Activated CD4-positive, CD25-positive, alpha-beta regulatory T cell treated with anti-CD3 and anti-CD28 coated beads, Interleukin-2, amount 50 U/mL, for 24 hours (primary cell): ENCODE measurements at places on chromosomes 7 and 10.
A peak's percentile ranks its signal among the peaks of the same experiment; 100 is the strongest.

DNA sequence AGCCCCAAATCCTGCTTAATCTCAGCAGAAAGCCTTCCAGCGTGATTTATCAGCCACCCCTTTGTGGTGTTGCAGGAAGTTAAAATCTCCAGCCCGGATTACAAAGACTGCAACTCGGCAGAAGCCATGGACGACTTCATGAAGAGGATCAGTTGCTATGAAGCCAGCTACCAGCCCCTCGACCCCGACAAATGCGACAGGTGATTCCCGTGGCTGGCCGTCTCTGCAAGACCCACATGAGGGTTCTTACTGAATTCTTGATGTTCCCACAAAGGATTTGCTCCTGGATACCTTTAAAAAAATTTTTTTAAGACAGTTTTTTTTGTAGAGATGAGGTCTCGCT lies 16.7 kb downstream of the PFKFB3 start:
- ATAC-seq: no peak

DNA sequence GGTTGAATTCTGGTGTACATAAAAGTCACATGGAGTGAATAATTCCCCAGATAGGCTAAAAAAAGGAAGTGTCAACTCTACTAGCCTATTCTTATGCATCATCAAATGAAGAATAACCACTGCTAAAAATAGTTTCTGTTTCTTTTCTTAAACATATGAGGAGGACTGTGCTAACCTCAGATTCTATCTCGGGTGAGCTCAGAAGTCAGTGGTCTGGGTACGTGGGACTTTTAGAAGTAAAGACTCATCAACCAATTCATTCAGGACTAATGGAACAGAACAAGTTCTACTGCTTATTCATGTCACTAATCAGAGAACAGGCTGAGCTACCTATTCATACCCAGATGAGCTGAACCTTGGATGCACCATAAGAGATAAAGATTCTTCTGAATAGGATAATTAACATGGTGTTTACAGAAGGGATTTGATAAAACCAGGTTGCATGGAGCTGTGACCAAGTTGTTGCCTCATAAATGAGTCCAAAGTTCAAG lies 9.5 kb upstream of the ASAH2 start:
- ATAC-seq: peak; percentile 98

DNA sequence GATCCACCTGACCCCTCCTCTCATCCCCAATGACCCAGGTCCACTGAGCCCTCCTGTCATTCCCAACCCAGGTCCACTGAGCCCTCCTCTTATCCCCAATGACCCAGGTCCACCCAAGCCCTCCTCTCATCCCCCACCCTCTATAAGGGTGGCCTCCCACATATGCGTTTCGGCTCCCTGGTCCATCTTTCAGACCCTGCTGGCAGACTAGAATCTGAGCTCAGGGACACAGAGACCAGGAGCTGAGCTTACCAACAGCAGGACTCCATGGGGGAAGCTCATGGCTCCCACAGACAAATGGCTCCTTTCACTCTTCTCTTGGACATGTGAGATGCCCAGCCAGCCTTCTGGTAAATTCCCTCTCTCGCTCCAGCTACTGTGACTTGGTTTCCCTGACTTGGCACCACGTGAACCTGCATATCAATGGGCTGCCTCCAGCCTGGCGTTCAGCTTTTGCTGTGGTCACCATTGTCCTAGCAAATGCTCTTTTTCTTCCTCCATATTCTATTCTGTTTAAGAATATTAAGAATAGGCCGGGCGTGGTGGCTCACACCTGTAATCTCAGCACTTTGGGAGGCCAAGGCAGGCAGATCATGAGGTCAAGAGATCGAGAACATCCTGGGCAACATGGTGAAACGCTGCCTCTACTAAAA lies 24.8 kb upstream of the INPP5A start:
- ATAC-seq: no peak

- ATAC-seq: peak; percentile 81
These were observed 28.2 kb downstream of the PFKP start for GRCh38 chr10:3095373-3096139.

GRCh38 chr10:112000466-112000865 lies 183.1 kb downstream of the GPAM start:
- no peak for ATAC-seq

GRCh38 chr7:156969972-156970420 lies 20.5 kb downstream of the NOM1 start:
- ATAC-seq: no peak

- no peak for ATAC-seq
These were observed 120.1 kb upstream of the NRP1 start for GRCh38 chr10:33454554-33454953.

GRCh38 chr10:51034769-51035168 lies 39.5 kb upstream of the PRKG1 start:
- ATAC-seq: no peak

- ATAC-seq: no peak
These were observed 221.3 kb downstream of the PAXIP1 start for GRCh38 chr7:154781369-154782303.

- no peak for ATAC-seq
These were observed 574.6 kb downstream of the GALNT17 start for GRCh38 chr7:71706597-71706975.

GRCh38 chr7:73358590-73359275 lies 30.8 kb downstream of the FKBP6 start:
- no peak for ATAC-seq

DNA sequence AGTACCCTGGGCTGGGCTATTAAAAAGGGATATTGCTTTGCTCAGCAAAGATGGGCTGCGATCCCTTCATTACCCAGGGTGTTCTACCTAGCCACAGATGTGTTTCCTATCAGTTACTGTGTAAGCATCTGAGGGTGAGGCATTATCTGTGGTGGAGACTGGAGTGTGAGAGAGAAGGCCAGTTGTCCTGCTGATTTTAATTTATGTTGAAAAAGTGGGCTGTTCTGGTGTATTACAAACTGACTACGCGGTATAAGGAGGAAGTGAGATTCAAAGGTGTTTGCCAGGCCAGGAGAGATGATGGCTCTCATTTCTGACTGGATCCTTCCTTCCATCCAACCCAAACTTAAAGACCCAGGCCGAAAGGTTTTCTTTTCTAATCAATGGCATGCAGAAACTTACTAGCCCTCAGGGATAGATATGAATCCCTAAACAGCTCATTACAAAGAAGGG lies 7.6 kb downstream of the TCF7L2 start:
- no peak for ATAC-seq

- no peak for ATAC-seq
These were observed 97.5 kb downstream of the SKIDA1 start for GRCh38 chr10:21427804-21428481.
